ENCODE measurements at places on chromosomes 6 and 20.

GRCh38 chr20:38307371-38308046 lies 3.6 kb downstream of the BPI start:
- DNase-seq, result peak; percentile 66

GRCh38 chr6:132020138-132020581 lies 69.0 kb upstream of the CCN2 start:
- DNase-seq, result no peak

GRCh38 chr6:39086294-39086693 lies 28.7 kb downstream of the SAYSD1 start:
- no peak for DNase-seq

GRCh38 chr20:4318891-4319290 lies 303.5 kb upstream of the RNF24 start:
- DNase-seq, result no peak

DNA sequence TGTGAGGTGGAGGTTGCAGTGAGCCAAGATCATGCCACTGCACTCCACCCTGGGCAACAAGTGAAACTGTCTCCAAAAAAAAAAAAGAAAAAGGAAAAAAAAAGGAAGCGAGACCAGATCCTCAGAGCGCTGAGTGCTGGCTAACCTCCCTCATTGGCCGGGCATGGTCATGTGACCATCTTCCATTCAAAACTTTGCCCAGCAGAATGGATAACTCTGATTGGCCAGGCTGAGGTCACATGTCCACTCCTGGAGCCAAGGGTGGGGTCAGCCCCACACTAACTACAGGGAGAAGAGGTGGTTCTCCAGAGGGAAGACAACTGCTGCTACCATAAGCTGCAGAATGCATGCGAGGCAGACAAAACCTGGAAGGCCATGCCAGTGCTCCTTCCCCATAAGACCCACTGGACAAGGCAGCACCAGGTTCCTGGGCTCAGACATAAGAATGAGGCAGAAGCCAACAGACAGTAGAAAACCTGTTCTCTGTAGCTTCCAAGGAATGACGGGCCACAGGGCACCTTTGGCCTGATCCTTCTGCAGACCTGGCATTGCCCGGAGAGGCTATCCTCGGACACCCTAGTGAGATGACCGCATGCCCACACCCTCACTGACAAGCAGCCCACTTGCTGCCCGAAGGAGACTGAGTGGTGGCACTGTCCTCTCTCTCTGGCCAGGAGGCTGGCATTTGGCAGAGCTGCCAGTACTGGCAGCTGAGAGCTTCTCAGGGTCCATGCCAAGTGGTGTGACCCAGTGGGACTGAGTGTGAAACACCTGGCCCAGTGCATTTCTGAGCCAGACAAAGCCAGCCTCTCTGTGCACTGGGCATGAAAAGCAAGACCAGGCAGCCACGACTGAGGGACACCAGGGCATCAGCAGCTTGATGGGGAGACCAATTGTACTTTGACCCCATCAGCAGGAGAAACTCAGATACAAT lies 311.9 kb upstream of the SULF2 start:
- DNase-seq, result no peak

- DNase-seq, result no peak
These were observed 68.8 kb downstream of the UTRN start for GRCh38 chr6:144353871-144354314.

GRCh38 chr6:11618533-11618932 lies 81.0 kb downstream of the TMEM170B start:
- no peak for DNase-seq

GRCh38 chr6:124960757-124961463 lies 1.3 kb upstream of the RNF217 start:
- DNase-seq, result no peak

GRCh38 chr6:49233483-49233882 lies 229.6 kb downstream of the MMUT start:
- DNase-seq, result no peak

DNA sequence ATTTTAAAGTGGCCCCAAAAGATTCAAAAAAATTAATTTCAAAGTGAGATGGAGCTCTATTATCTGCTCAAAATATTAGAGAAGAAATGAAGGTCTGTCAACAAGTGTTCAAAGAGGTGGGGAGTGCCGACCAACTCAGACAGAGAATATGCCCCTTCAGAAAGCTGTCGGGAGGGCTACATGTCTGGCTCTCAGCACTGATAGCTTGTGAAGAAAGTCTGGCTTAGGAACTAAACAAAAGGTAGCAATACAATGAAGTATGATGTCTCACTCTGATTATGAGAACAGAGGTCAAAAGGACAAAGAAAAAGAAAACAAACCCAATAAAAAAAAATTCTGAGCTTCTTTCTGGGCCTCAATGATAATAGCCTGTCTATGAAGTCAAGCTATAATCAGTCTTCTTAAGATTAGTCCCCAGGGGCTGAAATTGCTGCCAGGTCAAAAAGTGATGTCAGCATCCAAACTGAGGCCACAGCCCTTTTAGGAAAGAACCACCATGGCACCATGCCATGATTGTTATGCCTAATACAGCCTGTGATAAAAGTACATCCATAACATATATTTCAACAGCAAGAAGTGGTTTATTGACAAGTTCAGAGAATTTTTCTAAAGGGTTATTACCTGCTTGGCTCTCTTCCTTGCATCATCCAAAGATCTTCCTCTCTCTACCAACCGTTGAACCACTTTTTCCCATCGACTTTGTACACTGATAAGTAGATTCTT lies 150.9 kb downstream of the DST start:
- DNase-seq, result no peak

All from non-pigmented ciliary epithelial cell (primary cell).